ENCODE measurements at places on chromosomes 3 and 15. TPM values are rescaled to one million over a fixed set of nuclear protein-coding genes. Genes with fewer than 3 reads are reported as not detected.

The GPR156 gene
- total RNA-seq: 0.20 TPM

DNA sequence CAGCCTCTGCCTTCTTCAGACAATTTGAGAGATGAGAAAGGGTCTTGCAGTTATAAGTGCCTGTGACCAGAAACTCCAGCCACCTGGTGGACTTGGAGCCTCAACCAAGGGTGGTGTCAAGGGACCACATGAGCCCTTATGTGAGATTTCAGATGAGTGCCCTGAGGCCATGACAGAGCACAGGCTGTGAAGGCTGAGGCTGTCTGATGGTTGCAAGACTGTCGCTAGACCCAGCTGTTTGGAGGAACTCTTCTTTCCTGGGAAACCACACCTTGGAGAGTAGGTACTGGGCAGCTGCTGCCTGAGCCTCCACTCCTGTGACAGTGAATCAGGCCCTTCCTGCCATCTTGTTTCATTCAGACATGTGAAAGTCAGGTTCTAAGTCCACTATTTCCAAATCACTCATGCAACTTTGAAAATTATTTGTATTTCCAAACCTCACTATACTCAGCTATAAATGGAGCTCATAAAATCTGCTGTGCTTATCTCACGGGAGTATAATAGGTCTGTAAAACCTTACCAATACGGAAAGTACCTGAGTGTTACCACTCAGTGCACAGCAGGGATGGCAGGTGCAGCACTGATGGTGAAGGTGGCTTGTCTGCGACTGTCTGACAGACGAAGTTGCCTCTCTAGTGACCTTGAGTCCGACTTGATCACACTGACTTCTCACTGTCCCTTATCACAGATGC lies 99.4 kb downstream of the RPL39L start:
- DNase-seq: no peak

- DNase-seq: no peak
Measured at GRCh38 chr3:36871379-36872126, 73.3 kb downstream of the TRANK1 start.

DNA sequence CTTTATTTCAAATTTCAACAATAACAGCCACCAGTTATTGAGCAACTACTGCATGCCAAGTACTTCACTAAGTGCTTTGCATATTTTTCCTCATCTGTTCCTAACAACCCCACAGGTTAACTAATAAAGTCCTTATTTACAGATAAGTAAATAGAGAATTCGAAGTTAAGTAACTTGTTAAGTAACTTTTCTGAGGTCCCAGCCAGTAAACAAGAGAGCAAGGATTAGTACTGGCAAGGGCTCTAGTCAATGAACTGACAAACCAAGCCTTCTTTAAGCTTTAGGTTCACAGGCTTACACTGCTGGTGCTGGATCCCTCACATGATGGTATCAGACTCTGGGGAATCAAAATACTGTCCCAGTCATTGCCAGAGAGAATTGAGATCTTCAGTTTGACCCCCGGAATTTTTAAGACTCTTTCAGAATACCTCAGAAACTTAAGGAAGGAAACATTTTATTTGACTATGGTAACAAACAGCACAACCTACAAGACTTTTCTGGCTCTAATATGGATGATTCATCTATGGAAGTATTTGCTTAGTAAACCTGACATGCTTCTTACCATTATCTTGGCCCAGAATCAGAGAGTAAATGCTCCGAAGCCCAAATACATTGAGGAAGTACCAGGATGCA lies 16.5 kb downstream of the EMC3 start:
- DNase-seq: peak; percentile 85

The IRAK2 gene
- total RNA-seq: 2.8 TPM

- DNase-seq: no peak
Measured at GRCh38 chr15:72057548-72058091, 60.3 kb downstream of the MYO9A start.

The ANKDD1A gene
- 2.3 TPM for total RNA-seq

The HOMER2 gene
- total RNA-seq: 0.83 TPM

- DNase-seq: no peak
Measured at GRCh38 chr3:105731686-105732085, 137.1 kb downstream of the CBLB start.

GRCh38 chr3:126481808-126482502 lies 6.3 kb upstream of the ZXDC start:
- no peak for DNase-seq

The CD200R1 gene
- total RNA-seq: not detected

- no peak for DNase-seq
Measured at GRCh38 chr3:107273771-107274170, 103.5 kb upstream of the CCDC54 start.

GRCh38 chr3:185153171-185153771 lies 411 bp upstream of the C3orf70 start:
- DNase-seq: no peak

DNA sequence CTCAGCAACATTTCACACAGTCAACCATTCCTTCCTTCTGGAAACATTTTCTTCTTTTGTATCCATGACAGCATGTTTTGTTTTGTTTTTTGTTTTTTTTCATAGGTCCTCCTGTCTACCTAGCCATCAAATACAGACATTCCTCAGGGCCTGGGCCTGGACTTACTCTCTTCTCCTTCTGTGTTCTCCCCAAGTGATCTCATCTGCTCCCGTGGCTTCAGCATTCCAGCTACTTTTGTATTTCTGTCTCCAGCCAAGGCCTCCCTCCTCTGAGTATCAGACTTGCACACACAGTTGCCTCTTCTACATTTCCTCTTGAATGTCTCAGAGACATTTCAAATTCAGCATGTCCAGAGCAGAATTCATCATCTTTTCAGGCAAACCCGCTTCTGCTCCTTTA lies 82.4 kb downstream of the HCN4 start:
- DNase-seq: peak; percentile 6

DNA sequence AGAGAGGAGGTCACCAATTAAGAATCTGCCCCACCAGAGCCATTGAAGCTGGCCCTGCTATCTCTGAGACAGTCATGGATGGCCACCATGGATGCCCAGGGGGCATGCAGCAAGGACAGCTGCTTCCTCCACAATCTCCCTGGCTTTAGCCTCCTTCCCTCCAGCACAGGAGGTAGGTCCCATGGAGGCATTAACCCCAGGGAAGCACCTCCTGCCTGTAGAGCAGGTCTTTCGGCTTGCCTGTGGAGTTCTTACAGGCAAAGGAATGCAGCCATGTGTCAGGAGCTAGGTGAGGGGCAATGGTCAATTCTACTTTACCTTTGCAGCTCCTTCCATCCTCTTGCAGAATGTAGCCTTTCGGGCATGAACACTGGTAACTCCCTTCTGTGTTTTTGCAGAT lies 93.8 kb downstream of the DUT start:
- no peak for DNase-seq

DNA sequence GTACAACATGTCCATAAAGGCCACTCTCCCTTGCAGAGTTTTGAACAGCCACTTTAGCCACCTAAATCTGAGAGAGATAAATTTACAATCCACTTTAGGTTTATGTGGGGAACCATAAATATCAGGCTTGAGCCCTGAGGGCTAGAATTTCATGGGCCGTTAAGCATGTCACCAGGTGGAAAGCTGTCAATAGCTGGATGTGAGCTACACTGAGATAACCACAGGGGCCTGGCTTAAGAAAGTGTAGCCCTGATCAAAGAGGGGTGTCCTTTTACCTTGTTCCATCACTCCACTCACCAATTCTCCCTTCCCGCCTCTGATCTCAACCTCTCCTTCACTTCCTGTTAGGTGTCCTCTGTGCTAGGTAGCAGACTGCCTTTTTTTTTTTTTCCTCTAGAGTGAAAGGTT lies 172.8 kb upstream of the ICE2 start:
- DNase-seq: no peak

- DNase-seq: no peak
Measured at GRCh38 chr3:18351823-18352744, 73.1 kb downstream of the SATB1 start.

The C2CD4A gene
- not detected for total RNA-seq

DNA sequence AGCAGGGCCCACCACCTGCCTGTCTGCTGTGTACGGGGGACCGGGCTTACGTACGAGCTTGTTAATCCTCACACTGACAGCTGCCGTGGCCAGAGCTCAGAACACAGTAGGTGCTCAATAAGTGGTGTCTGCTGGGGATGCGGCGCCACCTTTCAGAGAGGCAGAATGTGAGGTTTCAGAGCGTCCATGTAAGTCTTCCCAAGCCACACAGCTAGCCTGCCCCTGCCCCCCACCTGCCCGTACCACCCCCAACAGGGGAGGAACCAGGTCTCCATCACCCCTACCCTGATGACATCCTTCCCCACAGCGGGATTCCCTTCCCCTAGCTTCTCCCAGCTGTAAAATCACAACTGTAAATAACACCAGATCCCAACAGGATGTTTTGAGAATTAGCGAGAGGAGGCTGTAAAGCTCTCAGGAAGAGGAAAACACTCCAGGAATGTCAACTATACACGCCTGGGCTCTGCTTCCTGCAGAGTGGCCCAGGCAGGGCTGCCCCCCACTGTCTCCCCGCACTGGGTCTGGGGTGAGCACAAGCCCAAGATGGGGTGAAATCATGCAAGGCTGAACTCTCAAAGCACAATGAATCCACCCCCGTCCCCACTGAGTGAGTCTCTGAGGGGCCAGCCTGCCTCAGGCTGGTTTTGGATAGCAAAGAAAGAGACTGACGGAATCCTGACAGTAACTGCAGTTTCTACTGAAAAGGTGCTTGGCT lies 250.1 kb upstream of the LYSMD4 start:
- DNase-seq: no peak

- peak; percentile 61 for DNase-seq
Measured at GRCh38 chr15:85044251-85044853, 62.7 kb downstream of the PDE8A start.

The CCRL2 gene
- not detected for total RNA-seq

The AQP9 gene
- total RNA-seq: not detected

The CSPG5 gene
- 0.05 TPM for total RNA-seq

DNA sequence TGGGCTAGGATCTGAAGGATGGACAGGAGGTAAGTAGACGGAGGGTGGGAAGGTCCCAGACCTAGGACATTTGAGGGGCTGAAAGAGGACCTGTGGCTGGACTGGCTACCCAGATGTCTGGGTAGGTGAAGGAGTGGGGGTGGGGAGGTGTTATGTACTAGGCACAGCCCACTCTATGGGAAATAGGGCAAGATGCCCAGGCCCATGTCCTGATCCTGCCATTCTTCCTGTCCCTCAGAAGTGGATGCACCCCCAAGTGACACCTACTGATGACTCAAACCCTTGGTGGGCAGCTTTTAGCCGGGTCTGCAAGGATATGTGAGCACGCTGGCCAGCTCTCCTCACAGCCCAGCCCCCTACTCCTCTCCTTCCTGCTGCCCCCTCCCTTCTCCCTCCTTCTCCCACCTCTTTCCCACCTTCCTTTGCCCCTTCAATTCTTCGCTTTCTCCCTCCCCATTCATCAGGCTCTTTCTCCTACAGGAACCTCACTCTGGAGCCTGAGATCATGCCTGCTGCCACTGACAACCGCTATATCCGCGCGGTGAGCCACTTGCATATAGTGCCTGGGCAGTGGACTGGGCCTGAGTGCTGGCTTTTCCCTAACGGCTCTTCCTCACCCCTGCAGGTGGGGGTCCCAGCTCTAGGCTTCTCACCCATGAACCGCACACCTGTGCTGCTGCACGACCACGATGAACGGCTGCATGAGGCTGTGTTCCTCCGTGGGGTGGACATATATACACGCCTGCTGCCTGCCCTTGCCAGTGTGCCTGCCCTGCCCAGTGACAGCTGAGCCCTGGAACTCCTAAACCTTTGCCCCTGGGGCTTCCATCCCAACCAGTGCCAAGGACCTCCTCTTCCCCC lies 5.2 kb downstream of the ACY1 start:
- no peak for DNase-seq

DNA sequence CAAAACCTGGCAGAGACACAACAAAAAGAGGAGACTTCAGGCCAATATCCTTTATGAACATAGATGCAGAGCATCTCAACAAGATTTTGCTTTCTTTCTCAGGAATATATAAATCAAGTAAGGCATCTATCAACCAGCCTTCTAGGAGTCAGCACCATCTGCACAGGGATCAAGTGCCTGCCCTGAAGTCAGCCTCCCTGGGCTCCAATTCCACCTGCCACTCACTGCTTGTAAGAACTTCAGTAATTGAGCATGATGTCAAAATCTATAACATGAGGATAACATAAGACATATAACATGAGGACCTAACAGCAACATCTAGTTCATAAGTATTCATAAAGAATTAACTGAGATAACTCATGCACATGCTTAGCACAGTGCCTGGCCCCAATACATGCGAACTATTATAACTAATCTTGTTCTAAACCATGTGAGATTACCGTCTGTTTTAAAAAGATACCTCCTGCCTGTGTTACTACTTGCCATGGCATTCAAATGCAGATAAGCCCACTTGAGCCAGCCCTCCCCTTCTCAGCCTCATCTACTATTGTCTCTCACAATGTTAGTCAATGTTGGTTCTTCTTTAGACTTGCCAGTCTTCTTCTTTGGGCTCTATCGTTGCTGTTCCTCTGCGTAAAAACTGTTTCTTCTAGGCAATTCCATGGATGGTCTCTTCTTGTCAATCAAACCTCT lies 91.6 kb downstream of the PLD1 start:
- DNase-seq: no peak

GRCh38 chr3:52346623-52347530 lies 30.8 kb downstream of the DNAH1 start:
- peak; percentile 70 for DNase-seq

All from HFFc6 (cell line).